ENCODE measurements at places on chromosomes 4 and X.

GRCh38 chr4:22502895-22503814, 12.7 kb downstream of the ADGRA3 start:
- no peak for DNase-seq

- DNase-seq = no peak
Measured at GRCh38 chr4:48175806-48176205, 41.8 kb upstream of the TXK start.

- no peak for DNase-seq
Measured at GRCh38 chr4:11209826-11210225, 218.9 kb downstream of the HS3ST1 start.

- no peak for DNase-seq
Measured at GRCh38 chr4:103076747-103077347, at the start of gene SLC9B2. TSS of gene SLC9B2 (minus strand) at chr4:103076761. CDS start at chr4:103067550, 9,211 bp downstream.

- DNase-seq = no peak
Measured at GRCh38 chr4:7638489-7638888, 203.8 kb upstream of the PSAPL1 start.

DNA sequence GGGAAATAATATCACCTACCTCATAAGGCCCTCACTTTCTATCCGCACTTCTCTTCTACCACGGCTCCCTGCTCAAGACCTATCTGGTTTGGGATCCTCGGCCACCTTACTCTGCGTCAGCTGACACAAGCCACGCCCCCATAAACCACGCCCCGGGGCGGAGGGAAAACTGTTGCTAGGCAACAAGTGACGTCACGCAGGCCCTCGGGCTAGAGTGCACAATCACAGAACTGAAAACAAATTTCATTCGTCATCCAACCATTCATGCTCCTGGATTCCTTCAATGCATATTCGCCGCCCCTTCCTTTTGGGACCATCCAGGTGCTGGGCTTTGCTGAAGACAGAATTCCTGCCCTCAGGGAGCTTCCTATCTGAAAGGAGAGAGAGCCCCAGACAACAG, 66.3 kb downstream of the SMC1A start:
- no peak for DNase-seq

DNA sequence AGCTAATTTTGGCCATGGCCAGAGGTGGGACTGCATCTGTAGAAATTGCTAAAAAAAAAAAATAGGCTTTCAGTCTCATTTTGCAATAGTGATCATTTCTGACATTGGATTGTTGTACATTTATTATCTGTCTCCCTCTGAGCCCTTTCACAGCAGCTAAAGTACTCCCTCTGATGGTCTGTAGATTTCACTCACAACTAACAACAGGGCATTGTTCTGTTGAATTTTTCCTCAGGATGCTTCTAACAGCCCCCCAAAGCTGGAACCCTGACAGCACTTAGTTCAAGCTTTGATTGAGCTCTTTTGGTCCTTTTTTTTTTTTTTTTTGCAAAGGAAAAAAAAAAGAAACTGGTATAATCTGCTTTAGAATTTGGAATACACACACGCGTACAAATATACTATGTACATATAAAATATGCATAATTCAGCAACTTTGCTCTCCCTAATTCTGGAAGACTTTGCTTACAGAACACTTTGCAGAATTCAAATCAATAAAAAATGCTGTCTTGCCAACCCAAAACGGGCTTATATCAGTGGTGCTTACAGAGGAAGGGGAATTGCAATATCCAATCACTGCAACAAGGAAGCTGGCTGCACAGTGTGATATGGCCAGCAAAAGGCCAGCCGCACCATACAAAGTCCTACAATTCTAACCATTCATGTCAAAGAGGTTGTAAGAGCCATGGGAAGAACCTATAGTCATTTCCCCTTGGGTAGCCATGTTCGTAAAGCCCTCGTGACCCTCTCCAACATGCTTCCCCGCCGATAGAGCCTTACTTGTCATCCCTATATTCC, 406.4 kb downstream of the SMARCA1 start:
- no peak for DNase-seq

- no peak for DNase-seq
Measured at GRCh38 chrX:28491941-28492340, 95.3 kb upstream of the IL1RAPL1 start.

GRCh38 chrX:149979126-149979644, 40.9 kb upstream of the EOLA2 start:
- DNase-seq = no peak

DNA sequence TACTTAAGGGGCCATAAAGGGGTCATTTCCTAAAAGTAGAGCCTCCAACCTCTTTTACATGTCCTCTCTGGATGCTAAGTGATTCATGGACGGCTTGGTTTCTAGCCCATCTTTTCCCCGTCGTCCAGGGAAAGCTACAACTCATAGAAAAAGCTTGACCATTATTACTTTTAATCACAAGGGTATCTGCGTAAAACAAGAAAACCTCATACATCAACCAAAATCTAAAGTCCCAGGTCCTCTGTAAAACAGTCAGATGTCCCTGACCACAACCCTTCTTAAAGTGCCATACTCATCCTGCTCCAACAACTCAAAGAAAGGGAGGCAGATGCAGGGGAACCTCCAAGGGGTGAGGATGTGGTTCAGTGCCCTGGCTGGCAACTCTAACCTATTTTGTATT, 29.6 kb downstream of the ADGRA3 start:
- no peak for DNase-seq

DNA sequence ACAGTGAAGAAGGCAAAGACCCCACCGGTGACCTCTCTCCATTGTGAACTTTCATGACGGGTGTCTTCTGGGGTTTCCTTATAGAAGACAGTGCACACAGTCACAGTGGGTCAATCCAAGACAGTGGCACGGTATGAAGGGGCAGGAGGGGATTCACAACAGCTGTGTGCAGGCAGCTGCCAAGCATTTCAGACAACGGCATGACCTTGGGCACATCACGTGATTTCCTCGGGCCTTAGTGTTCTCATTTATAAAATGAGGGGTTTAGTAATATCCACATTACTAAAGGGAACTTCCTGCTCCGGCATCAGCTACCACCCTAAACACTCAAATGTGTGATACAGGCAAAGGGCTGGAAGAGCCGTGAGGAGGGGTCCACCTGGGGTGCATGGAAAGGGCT, 42.9 kb downstream of the RBM47 start:
- no peak for DNase-seq

DNA sequence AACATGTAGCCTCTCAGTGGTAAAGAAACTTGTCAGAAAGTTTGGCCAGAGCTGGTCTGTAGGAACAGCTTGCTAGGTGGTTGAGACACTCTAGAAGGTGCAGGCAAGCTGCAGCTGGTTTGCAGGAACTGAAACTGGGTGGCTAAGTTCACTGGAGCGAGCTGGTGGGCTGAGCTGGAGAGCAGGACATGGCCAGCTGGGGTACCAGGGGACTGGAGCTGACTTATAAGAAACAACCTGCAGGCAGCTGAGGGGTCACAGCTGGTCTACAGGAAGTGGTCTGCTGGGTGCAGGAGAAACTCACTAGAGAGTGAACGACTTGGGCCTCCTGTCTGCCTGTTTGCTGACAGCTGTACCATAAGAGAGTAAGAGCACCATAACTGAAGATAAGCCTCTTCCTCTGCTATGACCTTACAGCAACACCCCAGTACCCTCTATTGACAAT, 157.1 kb upstream of the LNX1 start:
- no peak for DNase-seq

- no peak for DNase-seq
Measured at GRCh38 chrX:103063191-103063845, 653 bp downstream of the BEX1 start.

GRCh38 chr4:45004847-45005565, 278.6 kb upstream of the GNPDA2 start:
- no peak for DNase-seq

GRCh38 chr4:169109035-169109675, 99.1 kb upstream of the CBR4 start:
- no peak for DNase-seq

GRCh38 chr4:6335040-6335590, 65.5 kb downstream of the WFS1 start:
- no peak for DNase-seq

DNA sequence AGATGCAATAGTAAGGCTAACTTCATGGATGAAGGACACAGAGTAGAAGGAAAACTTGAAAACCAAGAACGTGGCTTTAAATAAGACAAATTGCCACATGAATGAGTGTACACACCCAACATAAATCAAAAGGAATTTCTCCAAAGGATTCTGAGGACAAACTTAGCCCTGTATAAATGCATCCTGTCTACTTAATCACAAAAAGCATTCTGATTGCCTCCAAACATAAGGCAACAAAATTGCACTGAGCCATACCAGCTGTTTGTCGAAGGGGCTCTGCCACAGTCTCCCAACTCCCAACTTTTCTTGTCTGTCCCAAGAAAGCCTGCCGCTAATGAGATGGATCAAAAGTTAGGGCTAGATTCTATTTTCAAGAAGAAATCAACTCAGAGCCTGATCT, 194.3 kb downstream of the SOWAHB start:
- no peak for DNase-seq

Measured in stimulated activated CD8-positive, alpha-beta memory T cell treated with anti-CD3 and anti-CD28 coated beads, Interleukin-7, amount 100 ng/mL, for 48 hours (primary cell).